Uterine smooth muscle cell (primary cell): ENCODE measurements at places on chromosomes 4 and X. TPM values are rescaled to one million over a fixed set of nuclear protein-coding genes. Genes with fewer than 3 reads are reported as not detected.

MFSD8 gene
- 19.1 and 21.5 TPM in 2 replicates for total RNA-seq

TASL gene
- total RNA-seq: not detected in 2 replicates

GABRE gene
- 15.2 and 20.7 TPM in 2 replicates for total RNA-seq

MAGEC2 gene
- total RNA-seq: not detected in 2 replicates

LGI2 gene
- total RNA-seq: 0.12 and 0.22 TPM in 2 replicates

SLC10A4 gene
- total RNA-seq: 0.25 and 0.77 TPM in 2 replicates
